ENCODE measurements at places on chromosomes 11 and 22. TPM values are rescaled to one million over a fixed set of nuclear protein-coding genes. Genes with fewer than 3 reads are reported as not detected.

RAB38 gene
- 0.73 TPM for total RNA-seq

NTM gene
- total RNA-seq = 1.5 TPM

DDX25 gene
- not detected for total RNA-seq

SLC22A8 gene
- not detected for total RNA-seq

EIF3M gene
- total RNA-seq = 182 TPM

PAMR1 gene
- 14.5 TPM for total RNA-seq

OR52I2 gene
- total RNA-seq = not detected

SDHAF2 gene
- 33.7 TPM for total RNA-seq

SLC7A4 gene
- 0.16 TPM for total RNA-seq

SMTNL1 gene
- total RNA-seq = not detected

SMC1B gene
- not detected for total RNA-seq

FAM111B gene
- 1.0 TPM for total RNA-seq

SHANK3 gene
- 19.3 TPM for total RNA-seq

USH1C gene
- total RNA-seq = 0.78 TPM

RAG2 gene
- total RNA-seq = not detected

MRGPRX3 gene
- not detected for total RNA-seq

FGF19 gene
- total RNA-seq = not detected

SMCO4 gene
- total RNA-seq = 43.4 TPM

AGBL2 gene
- 0.35 TPM for total RNA-seq

XNDC1N gene
- 2.7 TPM for total RNA-seq

PTGDR2 gene
- 3.0 TPM for total RNA-seq

NFAM1 gene
- 1.9 TPM for total RNA-seq

F2 gene
- total RNA-seq = 0.11 TPM

PGA5 gene
- total RNA-seq = not detected

CDKN1C gene
- total RNA-seq = 37.7 TPM

CDCA5 gene
- total RNA-seq = 1.4 TPM

VSIG10L2 gene
- 0.08 TPM for total RNA-seq

DGCR6 gene
- 13.8 TPM for total RNA-seq

ARHGAP8 gene
- total RNA-seq = not detected

C11orf16 gene
- not detected for total RNA-seq

OR5D13 gene
- total RNA-seq = not detected

VPREB1 gene
- total RNA-seq = not detected

RASL10A gene
- total RNA-seq = 1.3 TPM

CSNK1E gene
- total RNA-seq = 65.7 TPM

TMEM132A gene
- 6.5 TPM for total RNA-seq

ELF5 gene
- not detected for total RNA-seq

ANGPTL5 gene
- total RNA-seq = 1.9 TPM

TRIM5 gene
- 8.1 TPM for total RNA-seq

ZNF214 gene
- 1.9 TPM for total RNA-seq

CD3D gene
- total RNA-seq = 0.62 TPM
